AG04450 (cell line): ENCODE measurements at places on chromosomes 16 and 17. TPM values are rescaled to one million over a fixed set of nuclear protein-coding genes. Genes with fewer than 3 reads are reported as not detected.

DNA sequence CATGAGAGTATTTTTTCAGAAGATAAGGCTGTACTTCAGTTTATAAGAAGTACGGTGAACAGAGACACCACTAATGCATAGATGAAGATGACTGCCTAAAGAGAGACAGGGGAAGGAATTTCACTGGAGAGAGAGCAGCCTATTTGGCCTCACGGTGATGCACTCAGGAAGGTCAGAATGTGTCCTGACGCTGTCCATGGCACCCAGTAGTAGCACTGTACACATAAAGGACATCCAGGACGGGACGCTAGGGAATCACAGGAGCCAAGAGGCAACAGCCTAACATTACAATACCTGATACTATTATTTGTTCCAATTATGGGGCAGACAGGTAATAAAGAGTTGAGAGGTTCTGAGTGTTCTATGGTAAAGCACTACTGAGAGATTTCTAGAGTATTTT, 24.9 kb upstream of the LRRC37A start:
- DNase-seq = no peak

GRCh38 chr16:14564323-14564722, 65.7 kb downstream of the PARN start:
- no peak for DNase-seq

- DNase-seq = no peak
Observed at GRCh38 chr16:29806641-29807425, 504 bp downstream of the MAZ start.

- no peak for DNase-seq
Observed at GRCh38 chr16:86888231-86889053, 310.1 kb downstream of the FOXL1 start.

DNA sequence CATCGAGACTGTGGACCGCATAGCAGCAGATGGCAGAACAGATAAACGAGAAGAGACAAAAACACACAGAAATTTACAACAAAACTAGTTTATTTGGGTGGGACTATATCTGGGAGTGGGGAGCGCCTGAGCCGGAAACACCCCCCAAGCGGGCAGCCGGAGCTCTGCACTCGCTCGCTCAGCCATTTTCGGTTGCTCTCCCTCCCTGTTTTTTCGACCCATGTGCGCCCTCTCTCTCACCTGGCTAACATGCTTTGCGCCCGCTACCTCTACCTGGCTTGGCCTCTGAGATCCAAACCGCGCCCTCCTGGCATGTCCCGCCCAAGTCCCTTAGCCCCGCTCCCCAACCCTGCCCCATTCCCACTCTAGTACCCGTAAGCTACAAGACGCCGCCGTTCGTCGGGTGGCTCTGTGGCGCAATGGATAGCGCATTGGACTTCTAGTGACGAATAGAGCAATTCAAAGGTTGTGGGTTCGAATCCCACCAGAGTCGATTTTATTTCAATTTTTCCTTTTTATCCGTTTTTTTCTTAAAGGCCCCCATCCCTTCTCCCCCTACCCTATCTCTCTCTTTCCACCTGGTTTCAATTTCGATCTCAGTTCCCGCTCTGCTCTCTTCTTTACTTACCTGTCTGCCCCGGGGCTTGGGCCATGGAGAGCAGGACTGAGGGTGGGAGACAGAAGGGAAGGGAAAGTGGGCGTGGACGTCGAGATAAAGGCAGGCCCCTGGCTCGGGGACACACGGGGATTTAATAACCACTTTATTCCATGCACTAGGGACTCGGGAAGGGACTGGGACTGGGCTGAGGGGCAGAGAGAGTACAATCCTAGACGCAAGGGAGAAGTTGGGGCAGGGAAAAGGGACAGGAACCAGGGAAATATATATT, 2.4 kb upstream of the ALOXE3 start:
- DNase-seq = no peak

DNA sequence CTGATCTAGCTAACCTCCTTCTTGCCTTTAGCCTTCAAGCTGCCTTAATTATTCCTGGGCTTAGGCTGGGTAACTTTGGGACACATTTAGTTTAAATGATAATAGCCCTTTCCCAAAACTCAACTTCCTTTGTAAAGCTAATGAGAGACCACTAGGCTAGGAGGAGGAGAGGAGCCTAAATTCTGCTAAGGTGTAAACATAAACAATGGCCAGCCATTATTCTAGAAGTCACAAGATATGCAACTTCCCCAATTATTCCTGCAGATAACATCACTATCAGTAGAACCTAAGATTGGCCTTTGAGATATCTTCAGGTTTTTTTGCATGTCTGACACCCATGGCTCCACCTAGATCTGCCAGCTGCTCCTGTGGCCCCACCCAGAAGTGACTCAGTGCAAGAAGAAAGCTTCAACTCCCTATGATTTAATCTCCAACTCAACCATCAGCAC, 131.2 kb upstream of the FAM20A start:
- DNase-seq = no peak

DNA sequence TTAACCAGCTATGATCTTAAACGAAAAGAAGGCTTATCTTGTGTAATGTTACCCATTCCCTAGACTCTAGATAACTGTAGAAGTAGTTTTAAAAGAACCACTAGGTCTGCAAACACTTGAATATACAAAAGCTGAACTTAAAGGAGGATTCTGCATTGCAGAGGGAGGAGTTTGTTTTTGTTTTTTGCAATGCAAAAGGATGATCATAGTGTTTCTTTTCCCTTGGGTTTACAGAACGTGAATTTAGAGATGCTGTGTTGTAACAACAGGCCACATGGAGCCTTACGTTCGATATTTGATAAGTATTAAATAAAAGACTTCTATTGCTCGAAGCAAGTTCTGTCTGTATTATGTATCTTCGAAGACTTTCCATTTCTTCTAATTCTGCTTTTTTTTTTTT, 77.6 kb downstream of the CHD9 start:
- DNase-seq = no peak

DNA sequence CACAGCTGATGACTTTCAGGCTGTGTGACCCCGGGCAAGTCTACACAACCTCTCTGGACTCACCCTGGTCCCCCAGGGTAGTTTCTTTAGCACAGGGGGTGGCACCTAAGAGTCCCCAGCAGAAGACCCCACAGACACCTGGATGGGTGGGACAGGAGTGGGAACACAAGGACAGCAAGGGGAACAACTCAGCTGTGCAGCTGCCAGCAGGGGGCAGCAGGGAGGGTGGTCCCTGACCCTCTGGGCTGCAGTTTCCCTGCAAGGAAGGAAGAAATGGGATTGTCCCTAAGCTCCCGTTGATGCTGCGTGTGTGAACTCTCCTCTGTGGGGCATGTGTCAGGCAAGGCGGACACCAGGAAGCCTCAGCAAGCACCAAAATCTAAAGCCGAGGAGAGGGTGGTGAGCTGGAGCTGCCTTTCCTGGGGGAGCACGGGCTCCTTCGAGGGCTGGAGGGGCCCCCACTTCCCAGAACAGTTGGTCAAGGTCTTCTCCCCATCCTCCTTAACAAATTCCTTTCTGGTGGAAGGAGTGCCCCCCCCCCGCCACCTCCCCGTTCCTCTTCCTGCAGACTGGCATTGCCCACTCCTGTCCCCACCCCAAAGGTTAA, 24.1 kb upstream of the CDH5 start:
- no peak for DNase-seq

GRCh38 chr17:27808628-27809027, 8.3 kb upstream of the NOS2 start:
- DNase-seq = no peak

- DNase-seq = no peak
Observed at GRCh38 chr17:75245011-75245410, 16.4 kb downstream of the GGA3 start.

The CHRNB1 gene
- polyA plus RNA-seq = 5.3 and 6.3 TPM in 2 replicates

The RHBDL1 gene
- 1.5 and 1.7 TPM in 2 replicates for polyA plus RNA-seq

The C16orf74 gene
- polyA plus RNA-seq = 3.2 and 5.0 TPM in 2 replicates

The TMC8 gene
- not detected in 2 replicates for polyA plus RNA-seq

The CCL14 gene
- not detected in 2 replicates for polyA plus RNA-seq
